ENCODE measurements at places on chromosomes 12 and 14. TPM values are rescaled to one million over a fixed set of nuclear protein-coding genes. Genes with fewer than 3 reads are reported as not detected.

GRCh38 chr12:53052419-53053217 is 2.8 kb downstream of the TNS2 start:
- DNase-seq, result peak; percentile 70
- no peaks in the 10 kb centered on the region for H3K27me3 ChIP-seq
- H3K4me1 ChIP-seq, result peaks cover 65% of the 10 kb centered on the region
- peak overlapping the region; percentile 78 for H3K4me3 ChIP-seq

IFT81 gene
- 17.4 TPM for total RNA-seq

DNA sequence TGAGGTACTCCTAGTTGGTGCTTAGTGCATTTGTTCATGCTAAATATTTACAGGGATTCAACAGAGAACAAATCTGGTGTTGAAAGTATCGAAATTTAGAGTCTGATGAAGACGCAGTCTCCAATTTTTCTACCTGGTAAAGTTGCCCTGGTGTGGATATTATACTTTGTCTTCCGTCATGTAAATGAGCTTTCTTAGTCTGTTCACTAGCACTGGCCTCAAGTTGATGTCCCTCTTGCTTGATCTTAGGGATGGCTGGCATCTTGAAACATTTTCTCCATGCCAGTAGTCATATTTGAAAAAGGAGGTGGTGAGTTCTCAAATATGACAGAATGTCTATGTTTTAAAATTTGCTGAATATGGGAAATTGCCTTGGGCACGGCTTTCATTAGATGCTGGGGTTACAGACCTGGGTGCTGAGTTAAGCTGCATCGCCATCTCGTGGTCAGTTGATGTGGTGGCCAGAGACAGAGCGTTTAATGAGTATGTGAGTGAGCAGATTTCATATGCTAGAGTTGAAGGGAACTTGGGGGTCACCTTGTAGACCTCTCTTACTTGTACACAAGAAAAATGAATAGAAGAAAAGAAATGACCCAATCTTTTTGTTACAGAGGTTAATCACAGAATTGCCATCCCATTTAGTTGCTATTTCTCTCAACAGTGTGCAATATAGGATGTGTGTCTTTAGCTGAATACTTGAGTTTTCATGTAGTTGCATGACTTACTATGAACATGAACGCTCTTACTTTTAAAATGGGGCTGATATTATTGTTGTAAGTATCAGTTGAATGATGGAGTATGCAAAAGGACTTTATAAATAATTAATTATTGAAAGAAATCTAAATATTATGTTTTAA is 172.8 kb upstream of the DCN start:
- peak; percentile 14 for DNase-seq
- no peaks in the 10 kb centered on the region for H3K36me3 ChIP-seq
- no peak overlapping the region for H3K4me3 ChIP-seq
- no peaks in the 10 kb centered on the region for H3K4me1 ChIP-seq

GRCh38 chr14:90612801-90613200 is 203.4 kb downstream of the TTC7B start:
- no peak overlapping the region for H3K27ac ChIP-seq
- peaks cover 40% of the 10 kb centered on the region for H3K4me1 ChIP-seq
- H3K36me3 ChIP-seq, result no peaks in the 10 kb centered on the region
- DNase-seq, result no peak
- H3K4me3 ChIP-seq, result no peak overlapping the region

- no peaks in the 10 kb centered on the region for H3K27me3 ChIP-seq
- no peak overlapping the region for H3K27ac ChIP-seq
- no peak overlapping the region for H3K4me3 ChIP-seq
- H3K4me1 ChIP-seq, result no peaks in the 10 kb centered on the region
- no peaks in the 10 kb centered on the region for H3K36me3 ChIP-seq
These were observed 21.5 kb downstream of the JAG2 start for GRCh38 chr14:105146976-105147635.

All from thoracic aorta (tissue), 2 donors.